Cerebellum (tissue), 4 donors: ENCODE measurements at places on chromosomes 16 and 17. TPM values are rescaled to one million over a fixed set of nuclear protein-coding genes. Genes with fewer than 3 reads are reported as not detected.
A peak's percentile ranks its signal among the peaks of the same experiment; 100 is the strongest.

TRAPPC2L gene
- total RNA-seq: 26.9 TPM

DNA sequence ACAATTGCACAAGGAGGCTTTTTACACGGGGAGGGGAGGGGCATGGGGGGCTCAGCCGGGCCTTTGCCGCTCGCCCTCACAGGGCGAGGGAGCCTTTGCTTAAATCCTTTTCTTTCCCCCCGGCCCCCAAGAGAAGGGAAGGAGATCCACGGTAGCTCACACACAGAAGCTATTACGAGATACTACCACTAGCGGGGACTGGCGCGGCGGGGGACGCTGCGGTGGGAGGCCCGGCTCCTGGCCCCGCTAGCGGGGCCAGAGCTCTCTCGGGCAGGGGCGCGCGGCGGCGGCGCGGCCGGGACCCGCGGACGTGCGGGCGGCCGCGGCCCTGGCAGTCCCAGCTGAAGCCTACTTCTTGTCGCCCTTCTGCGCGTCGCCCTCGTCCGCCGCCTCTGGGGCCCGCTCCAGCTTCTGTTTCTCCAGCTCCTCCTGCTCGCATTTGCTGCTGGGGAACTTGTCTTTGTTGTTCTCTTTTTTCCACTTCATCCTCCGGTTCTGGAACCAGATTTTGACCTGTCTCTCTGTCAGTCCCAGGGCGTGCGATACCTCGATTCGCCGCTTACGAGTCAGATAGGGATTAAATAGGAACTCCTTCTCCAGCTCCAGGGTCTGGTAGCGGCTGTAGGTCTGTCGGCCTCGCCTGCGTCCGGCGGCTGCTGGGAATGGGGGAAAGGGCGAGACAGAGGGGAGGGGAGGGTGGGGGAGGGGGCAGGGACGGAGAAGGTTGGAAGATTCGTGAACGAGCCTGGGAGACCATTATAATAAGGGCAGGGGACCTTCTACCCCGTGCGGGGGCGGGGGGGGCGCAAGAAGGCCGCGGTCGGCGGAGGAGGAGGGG lies 2.0 kb downstream of the HOXB8 start:
- DNase-seq: no peak

- no peak for DNase-seq
Measured at GRCh38 chr16:1362807-1363206, 11.1 kb downstream of the GNPTG start.

CCDC200 gene
- not detected for total RNA-seq

GRCh38 chr16:2038382-2039231 lies 9.0 kb downstream of the NTHL1 start:
- no peak for DNase-seq

- no peak for DNase-seq
Measured at GRCh38 chr16:49024016-49024415, 257.6 kb downstream of the CBLN1 start.

- DNase-seq: peak; percentile 98
Measured at GRCh38 chr16:27217256-27217655, 13.9 kb downstream of the KDM8 start.

DNA sequence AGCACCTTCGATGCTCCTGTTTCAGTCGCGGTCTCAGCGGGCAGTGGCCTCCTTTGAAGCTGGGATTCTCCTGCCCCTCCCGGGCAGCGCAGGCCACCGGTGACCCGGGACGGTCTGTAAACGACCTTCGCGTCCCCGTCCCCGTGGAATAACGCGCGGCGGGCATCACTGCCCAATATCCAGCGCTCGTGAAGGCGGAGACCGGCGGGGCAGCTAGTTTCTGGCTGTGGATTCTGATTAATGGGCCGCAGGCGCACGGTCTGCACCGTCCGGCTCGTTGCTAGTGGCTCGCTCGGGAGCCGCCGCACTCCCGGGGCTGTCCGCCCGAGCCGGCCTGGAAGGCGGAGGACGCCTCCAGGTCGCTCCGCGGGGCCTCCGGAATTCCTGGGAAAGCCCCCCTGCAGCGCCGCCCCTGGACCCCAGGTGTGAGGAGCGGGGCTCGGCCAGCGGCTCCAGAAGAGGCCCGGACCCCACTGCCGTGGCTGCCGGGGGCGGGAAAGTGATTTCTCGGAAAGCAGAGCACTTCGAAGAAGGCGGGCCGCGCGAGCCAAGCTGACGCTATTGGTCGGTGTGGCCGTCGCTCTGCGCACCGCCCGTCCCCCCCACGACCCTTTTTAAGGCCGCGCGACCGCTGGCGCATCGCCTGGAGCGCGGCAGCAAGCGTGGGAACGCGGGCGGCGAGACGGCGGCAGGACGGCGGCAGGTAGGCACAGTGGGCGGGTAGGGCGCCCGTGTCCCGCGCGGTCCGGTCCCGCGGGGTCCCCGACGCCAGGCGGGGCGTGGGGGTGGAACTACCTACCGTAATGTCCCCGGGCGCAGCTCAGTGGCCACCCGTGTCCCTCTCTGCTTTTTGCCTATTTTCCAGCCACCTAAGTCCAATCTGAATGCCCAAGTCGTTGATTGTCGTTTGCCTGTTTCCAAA lies at the start of gene IRF8:
Gene IRF8 (plus strand): TSS at position 642 of the 922 bp plus-strand sequence. CDS start 3,854 bp downstream, outside the sequence.
- peak; percentile 75 for DNase-seq

KRT33B gene
- total RNA-seq: not detected

- DNase-seq: no peak
Measured at GRCh38 chr16:48158296-48158695, 2.5 kb upstream of the ABCC12 start.

GRCh38 chr16:51952500-51952899 lies 594.4 kb downstream of the TOX3 start:
- DNase-seq: no peak

WNT9B gene
- total RNA-seq: 4.1 TPM

DNA sequence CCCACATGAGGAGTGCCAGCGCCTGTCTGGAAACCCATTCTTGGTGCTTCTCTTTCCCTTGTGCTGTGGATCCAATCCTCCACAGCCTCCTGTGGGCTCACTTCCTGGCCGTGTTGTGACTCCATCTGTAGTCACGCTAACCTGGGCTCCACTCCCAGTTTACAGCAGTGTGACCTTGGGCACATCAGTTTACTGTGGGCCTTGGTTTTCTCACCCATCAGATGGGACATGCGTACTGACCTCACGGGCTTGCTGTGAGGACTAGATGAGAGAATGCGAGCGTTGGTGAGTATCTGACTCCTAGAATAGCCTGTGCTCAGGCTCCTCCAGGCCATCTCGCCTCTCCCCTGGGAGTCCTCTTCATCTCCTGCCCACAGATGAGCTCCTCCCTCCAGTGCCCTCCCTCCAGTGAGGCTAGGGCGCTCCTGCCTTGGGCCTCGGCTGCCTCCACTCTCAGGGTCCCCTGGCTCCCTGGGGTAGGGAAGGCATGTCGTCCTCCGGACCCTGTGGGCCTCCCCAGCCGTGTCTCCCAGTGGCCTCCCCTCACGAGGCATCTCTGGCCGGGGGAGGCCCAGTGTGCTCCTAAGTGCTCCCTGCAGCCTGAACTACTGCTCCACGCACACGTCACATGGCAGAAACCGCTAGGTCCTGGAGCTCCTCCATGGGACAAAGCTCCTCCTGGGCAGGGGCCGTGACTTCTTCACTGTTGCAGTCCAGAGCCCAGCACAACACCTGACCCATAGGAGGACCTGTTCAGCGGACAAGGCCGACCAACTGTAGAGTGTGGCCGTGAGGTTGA lies 5.2 kb upstream of the FOXJ1 start:
- no peak for DNase-seq

SCARF1 gene
- 3.4 TPM for total RNA-seq

GRCh38 chr17:40427002-40427491 lies 9.4 kb upstream of the TOP2A start:
- DNase-seq: no peak

- DNase-seq: no peak
Measured at GRCh38 chr17:66032082-66032712, 159.7 kb downstream of the CEP112 start.

HAP1 gene
- 1.5 TPM for total RNA-seq

GRCh38 chr16:79612207-79612606 lies 11.7 kb upstream of the MAF start:
- no peak for DNase-seq

CAVIN1 gene
- total RNA-seq: 6.5 TPM

EFCAB13 gene
- 7.4 TPM for total RNA-seq

- DNase-seq: no peak
Measured at GRCh38 chr17:338442-339192, 14.0 kb downstream of the RPH3AL start.

- no peak for DNase-seq
Measured at GRCh38 chr17:44187131-44187899, 543 bp downstream of the TMUB2 start.

DNA sequence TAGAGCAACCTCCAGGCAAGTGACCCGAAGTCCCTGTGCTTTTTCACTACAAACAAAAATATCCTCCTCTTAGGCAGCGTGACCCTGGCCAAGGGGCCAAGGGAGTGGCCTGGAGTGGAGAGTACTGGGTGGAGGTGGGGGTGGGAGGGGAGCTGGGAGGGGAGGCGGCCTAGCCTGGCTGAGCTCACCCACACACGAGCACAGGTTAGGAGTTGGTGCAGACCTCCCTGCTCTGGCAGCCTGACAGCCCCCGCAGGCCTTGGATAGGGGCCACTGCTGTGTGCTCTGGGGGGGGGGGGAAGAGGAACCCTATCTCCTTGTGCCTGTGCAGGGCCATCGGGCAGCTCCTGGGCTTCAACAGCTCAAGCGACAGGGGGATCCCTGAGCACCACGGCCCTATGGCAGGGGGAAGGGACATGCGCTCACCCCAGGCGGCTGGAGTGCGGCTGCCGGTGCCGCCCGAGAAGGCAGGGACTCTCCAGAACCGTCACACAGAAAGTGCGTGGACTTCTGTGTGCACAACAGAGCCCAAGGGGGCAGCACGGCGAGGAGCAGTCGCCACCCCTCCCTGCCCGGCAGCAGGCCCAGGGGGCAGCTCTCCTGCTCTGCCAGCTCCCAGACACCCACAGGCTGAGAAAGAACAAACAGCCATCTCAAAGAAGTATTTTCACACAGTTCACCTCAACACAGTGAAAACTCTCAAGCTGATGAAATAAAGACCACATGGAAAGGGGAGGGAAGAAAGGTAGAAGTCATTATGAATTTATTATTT lies 13.3 kb downstream of the SLC16A3 start:
- peak; percentile 73 for DNase-seq

GRCh38 chr17:32445074-32445415 lies 735 bp downstream of the PSMD11 start:
- DNase-seq: no peak
